ENCODE measurements at places on chromosomes 1 and 21. TPM values are rescaled to one million over a fixed set of nuclear protein-coding genes. Genes with fewer than 3 reads are reported as not detected.

GRCh38 chr1:162381383-162381782, at the start of gene C1orf226:
TSS of gene C1orf226 (plus strand) at chr1:162381728. CDS start at chr1:162381902, 174 bp downstream.
- no peak for DNase-seq

- no peak for DNase-seq
Observed at GRCh38 chr1:20575541-20576336, 13.2 kb upstream of the CDA start.

- DNase-seq: no peak
Observed at GRCh38 chr1:38028105-38028591, 15.6 kb downstream of the UTP11 start.

DNA sequence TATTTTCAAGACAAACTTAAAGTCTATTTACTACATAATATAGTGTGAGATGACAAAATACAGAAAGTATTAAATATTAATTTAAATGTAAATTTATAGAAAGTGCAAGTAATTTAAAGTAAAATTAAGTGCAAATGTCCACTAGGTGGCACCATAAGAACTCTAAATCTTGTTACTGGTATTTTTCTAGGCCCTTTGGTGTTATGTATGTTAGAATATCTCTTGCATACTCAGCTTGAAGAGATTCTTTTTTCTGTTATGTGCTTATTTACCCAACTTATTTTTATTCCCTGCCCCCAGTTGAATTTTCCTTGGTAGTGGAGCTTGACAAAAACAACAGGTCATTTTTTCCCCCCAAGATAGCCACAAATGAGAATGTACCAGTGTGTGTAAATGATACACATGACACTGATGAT, 71.5 kb downstream of the RPS6KC1 start:
- peak; percentile 68 for DNase-seq

The C1orf94 gene
- total RNA-seq: not detected

The YBX1 gene
- 620 TPM for total RNA-seq

Data from glomerular endothelial cell (primary cell).